ENCODE measurements at places on chromosomes 16 and 17.

- DNase-seq = no peak
Observed at GRCh38 chr17:18186627-18186982, 3.0 kb downstream of the ALKBH5 start.

DNA sequence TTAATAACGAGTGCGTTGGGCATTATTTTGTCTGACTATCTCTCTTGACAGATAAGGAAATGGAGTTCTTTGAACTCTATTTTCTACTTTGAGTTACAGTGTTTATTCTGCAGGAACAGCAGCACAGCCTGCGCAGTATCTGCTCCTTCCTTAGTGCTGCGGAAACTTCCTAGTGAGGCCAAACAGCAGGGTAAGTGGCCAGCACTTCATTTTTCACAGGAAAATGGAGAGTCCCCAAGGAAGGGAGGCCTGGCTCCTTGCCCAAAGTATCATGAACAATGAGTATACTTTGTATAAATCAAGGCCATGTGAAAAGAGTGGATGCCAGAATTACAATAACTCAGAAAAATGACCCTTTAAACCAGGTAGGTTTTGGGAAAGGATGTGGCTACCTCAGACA, 140.6 kb downstream of the VPS53 start:
- no peak for DNase-seq

DNA sequence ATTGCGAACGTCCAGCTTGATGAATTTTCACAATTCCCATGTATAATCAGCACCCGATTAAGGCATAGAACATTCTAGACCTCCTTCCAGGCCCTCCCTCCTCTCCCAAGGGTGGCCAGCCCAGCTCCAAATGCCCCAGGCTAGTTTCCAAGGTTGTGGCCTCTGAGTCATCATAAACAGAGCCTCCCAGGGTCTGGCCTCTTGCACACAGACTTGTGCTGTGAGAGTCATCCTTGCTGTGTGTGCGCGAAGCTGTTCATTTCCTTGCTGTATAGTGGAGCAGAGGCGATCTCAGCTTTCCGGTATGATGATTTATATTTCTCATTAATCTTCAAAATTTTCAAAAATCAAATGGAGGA, 20.5 kb upstream of the JPH3 start:
- no peak for DNase-seq

- no peak for DNase-seq
Observed at GRCh38 chr16:46974352-46974751, 878 bp upstream of the DNAJA2 start.

- DNase-seq = no peak
Observed at GRCh38 chr16:11791144-11791828, 5.8 kb downstream of the ZC3H7A start.
